ENCODE measurements at places on chromosomes 5 and 9.

DNA sequence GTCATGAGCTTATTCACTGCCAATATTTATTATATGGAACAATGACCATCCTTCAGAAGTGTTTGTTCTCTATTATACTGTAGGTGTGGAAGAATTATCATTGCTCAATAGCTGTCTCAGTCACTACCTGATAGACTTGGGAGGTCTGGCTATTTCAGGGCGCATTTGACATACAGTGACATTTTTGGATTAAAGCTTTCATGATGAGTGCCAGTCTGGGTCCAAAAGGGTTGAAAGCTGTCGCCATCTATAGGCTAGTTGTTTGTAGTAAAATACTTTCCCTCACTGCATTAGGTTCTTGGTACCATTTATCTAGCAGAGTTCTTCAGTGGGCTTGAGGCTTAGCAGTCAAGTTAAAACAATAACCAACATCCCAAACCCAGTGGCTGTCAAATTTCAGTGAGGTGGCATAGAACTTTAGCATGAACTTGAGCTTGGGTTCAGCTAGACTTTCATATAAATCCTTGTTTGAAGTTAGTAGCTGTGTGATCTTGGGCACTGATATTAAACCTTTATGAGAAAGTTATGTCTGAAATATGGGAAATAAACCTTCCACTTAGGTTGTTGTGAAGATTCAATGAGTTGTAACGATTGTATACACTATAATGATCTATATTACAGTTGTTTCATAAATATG lies 110.5 kb upstream of the CDKN2B start:
- DNase-seq = peak; percentile 5

GRCh38 chr5:112289465-112289864 lies 129.6 kb downstream of the EPB41L4A start:
- no peak for DNase-seq

DNA sequence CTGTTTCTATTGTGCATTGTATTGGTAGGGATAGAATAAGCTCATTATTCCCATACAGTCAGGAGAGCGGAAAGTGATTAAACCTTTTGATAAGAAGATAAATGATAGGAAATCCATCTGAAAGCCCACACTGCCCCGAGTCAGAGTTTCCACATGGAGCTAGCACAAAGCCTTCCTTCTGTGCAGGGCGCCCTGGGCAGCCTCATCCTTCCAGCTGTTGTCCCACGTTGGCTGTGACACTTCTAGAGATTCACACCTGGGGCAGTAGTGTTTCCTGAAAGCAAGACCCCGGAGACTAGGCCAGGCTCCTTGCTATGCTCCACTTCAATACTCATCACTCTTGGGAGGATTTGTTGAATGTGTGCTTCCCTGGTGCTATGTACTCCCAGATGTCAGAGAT lies 172.4 kb downstream of the SEMA6A start:
- no peak for DNase-seq

- no peak for DNase-seq
Measured at GRCh38 chr5:83645936-83646335, 74.7 kb downstream of the HAPLN1 start.

GRCh38 chr9:18710065-18710464 lies 236.1 kb downstream of the ADAMTSL1 start:
- DNase-seq = no peak

Data from NCI-H2081 (cell line).